SIG-M5 (cell line): ENCODE measurements at places on chromosomes 1 and 21.

DNA sequence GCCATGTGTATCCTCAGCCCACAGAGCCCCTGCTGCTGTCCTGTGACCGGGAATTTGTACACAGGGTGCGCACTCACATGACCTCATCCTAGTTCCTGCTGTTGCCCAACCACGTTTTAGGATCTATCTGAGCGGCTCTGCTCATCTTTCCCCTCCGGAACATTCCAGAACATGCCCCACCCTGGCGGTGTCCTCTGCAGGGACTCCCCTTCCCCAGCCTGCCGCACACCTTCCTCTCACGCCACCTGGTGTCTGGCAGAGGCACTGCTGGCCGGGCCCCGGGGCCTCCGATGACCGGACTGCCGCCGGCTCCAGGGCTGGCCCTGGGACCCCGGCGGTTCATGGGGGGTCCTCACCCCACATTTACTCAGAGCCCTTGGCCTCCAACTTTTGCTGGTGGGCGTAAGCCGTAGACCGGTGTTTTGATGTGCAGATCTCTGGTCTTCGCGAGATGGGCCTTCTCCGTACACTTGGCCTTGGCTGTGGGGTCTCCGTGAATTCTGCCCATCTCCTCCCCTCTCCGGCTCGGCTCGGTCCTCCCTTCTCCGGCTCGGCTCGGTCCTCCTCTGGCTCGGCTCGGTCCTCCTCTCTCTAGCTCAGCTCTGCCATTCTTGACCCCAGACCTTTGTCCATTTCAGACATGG lies 29.5 kb downstream of the ARHGEF16 start:
- no peak for DNase-seq

DNA sequence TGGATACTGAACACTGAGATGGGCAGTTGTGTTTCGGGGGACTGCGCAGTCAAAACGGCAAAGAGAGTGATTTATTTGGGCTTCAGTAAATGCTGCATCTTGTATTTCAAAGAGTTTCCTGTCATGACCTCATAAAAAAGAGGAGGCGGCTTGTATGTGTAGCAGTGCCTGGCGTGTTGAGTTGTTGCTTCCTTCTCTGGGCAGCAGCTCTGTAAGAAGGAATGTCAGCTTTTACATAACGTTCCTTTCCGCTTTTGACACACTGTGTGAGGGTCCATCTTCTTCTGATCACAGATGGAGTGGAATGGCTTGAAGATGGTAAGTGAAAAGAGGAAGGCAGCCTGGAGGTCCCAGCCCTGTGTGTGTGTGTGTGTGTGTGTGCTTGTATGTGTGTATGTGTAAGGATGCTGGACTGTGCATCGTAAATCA lies 941 bp downstream of the ELAVL4 start:
- DNase-seq, result no peak

- no peak for DNase-seq
These were observed 793.8 kb downstream of the PLA2G4A start for GRCh38 chr1:187622545-187622944.

DNA sequence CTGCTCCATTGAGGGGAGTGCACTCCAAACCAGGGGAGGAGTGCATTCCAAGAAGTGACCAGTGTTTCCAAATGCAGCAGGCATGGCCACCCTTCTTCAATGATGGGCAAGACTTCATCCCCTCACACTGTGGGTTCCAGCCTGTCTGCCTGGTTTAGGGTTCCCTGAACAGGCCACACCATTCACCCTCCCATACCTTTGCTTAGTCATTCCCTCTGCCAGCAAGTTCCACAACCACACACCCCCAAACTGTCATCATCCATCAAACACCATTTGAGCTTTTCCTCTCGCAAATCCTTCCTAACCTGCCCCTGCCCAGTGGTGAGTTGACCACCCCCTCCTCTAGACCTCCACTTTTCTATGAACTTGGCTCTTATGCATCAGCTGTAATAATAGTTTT lies 116.0 kb downstream of the PLPP3 start:
- DNase-seq, result no peak

DNA sequence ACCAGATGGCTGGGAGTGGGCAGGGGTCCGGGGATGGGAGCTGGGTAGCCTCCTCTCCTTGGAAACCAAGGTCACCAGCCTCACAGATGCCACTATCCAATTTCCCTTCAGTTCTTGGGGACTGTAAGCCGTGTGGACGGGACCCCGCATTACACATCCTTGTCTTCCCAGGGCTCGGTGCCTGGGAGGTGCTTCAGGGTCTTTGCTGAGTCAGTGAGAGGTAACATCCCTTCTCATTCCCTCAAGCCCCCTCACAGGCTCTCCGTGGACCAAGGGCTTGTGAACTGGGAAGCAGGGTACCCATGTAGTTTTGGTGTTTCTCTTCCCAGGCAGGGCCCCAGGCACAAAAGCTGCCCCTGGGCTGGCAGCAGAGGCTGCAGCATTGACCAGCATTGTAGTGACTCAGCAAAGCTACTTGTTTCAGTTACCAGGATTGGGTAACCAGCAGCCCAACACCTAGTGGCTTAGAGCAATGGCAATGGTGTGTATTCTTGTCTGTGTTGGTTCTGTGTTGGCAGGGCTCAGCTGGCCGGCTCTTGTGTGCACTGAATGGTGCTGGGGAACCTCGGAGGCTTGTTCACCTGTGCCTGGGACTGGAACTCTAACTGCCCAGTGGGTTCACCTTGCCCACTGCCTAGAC lies 24.6 kb upstream of the PCBP3 start:
- DNase-seq, result no peak

DNA sequence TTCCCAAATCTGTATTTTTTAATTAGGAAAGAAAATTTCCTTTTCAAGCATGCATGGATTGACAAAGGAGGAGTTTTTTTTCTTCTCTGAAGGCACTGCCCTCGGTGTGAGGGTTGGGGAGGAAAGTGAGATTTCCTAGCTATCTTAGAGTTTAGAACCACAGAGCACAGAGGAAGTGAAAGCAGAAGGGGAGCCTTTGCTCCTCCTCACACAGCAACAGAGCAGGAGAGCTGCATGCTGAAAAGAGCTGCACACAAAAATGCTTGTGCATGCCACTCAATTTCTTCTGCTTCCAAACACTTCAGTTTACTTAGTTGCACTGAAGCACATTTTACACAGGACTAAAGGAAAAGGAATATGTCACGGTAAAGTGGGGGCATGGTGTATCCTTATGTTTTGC lies 308.1 kb downstream of the GPATCH2 start:
- DNase-seq, result no peak

GRCh38 chr1:209326831-209327230 lies 256.7 kb upstream of the CAMK1G start:
- no peak for DNase-seq

GRCh38 chr1:19495799-19496526 lies 10.6 kb upstream of the CAPZB start:
- DNase-seq, result no peak

DNA sequence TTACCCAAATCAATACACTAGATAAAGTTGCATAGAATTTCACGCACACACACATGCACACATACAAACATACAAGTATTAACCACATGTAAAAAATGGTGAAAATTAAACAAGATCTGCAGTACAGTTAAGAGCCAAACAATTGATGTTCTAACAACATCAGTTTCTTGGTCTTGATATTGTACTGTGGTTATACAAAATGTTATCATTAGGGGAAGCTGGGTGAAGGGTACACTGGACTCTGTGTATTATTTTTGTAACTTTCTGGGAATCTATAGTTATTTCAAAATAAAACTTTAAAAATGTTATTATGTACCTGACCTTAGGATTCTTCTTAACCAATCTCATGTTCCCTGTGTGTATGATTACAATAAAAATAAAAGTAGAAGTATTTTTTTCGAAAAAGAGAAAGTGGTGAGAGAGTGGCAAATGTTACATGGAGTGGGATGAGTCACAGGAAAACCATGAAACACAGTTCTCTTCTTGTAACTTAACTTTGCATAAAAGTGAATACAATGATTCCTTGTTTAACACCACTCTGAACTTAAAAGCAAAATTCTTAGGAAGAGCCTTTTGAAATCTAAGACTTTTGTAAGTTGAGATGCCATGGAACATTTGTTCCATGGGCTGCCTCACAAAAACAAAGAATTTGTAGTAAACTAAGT lies 101.6 kb upstream of the RUNX1 start:
- DNase-seq, result no peak

DNA sequence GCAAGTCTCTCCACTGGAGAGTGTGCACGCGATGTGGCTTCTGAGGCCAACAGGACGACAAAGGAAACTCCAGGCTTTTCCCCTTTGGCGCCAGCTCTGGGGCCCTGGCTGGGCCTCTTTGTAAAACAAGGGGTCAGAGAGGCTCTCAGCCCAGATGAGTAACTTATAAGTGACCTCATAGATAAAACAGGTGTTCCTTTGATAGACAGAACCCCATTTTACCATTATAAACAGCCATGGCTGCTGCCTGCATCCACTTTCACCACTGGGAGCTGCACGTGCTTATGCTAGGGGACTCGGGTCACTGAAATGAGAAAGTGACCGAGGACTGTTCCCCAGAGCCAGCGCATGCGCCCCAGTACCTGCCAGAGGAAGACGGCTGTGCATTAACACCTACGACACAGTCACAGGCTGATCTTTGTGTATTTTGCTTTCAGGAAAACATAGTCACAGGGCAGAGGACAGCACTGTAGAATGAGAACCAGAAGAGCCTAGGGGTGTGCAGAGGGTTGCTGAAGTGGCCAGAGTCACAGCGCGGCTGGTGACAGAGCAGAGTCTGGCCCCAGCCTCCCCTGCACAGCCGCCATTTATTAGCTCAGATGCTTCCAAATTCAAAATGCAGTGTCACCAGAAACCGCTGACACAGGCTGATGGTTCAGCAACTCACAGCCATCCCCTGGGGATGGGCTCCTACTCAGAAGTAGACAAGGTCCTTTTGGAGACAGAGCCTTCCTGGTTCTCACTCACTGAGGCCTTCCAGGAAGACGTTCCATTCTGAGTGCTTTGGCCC lies 12.7 kb downstream of the RNF207 start:
- no peak for DNase-seq

GRCh38 chr21:46203203-46203600 lies 18.9 kb upstream of the SPATC1L start:
- no peak for DNase-seq

DNA sequence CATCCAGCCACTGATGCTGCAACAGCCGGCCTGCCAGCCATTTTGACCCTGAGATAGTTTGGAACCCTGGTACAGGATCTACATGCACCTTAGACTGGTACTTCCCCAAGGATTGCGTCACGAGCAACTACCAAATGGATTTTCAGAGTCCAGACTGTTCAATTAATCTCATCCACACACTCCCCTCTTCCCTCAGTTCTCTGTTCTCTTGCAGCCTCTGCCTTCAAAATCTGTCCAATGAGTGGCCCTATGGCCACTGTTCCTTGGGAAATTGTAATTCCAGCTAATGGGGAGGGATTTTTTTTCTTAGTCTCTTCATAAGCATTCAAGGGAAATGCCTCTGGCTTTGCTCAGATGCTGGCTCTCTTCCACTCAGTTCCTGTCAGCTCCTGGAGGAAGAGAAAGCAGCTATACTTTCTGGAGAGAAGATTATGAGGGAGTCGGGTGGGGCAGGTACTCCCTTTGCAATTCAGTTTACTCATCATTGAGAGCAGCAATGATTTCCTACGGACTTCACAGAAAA lies 19.8 kb upstream of the UAP1 start:
- DNase-seq, result no peak

GRCh38 chr1:55257958-55258357 lies 42.8 kb upstream of the USP24 start:
- no peak for DNase-seq

- no peak for DNase-seq
These were observed 15.8 kb downstream of the CAMK2N1 start for GRCh38 chr1:20470194-20470593.

GRCh38 chr1:171801487-171801891 lies 20.0 kb downstream of the METTL13 start:
- no peak for DNase-seq

- no peak for DNase-seq
These were observed 220.4 kb upstream of the CAMK1G start for GRCh38 chr1:209363112-209363511.

DNA sequence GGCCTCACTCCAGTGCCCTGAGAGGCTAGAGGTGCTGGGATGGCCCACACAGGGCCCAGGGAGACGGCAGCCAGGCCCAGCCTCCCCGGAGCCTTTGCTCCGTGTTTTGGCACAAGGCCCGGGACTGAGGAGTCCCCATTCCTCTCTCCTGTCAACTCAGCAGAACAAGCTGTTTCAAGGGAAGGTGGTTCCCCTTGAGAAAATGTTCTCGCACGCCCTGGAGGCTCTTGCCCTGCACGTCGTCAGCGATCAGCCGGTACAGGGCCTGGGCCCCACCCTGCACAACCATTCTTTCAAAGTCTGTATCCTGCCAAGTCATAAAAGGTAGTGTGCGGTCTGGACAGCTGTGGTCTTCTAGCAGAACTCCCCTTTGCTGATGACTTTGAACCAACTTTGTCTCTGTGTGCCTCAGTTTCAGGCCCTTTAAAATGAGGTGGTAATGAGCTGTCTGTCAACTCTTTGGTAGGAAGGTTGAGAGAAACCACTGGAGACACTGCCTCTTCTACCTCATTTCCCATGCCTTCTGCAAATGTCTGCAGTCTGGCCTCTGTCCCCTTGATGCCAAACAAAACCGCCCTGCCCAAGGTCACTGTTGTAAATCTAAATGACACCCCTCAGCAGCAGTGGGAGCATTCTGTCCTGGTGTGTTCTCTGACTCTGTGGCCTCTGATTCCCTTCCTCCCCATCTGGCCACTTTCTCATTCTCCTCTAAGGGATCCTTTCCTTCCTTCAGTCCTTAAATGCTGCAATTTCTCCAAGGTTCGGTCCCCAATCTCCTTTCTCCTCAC lies 138.6 kb upstream of the JUN start:
- no peak for DNase-seq

DNA sequence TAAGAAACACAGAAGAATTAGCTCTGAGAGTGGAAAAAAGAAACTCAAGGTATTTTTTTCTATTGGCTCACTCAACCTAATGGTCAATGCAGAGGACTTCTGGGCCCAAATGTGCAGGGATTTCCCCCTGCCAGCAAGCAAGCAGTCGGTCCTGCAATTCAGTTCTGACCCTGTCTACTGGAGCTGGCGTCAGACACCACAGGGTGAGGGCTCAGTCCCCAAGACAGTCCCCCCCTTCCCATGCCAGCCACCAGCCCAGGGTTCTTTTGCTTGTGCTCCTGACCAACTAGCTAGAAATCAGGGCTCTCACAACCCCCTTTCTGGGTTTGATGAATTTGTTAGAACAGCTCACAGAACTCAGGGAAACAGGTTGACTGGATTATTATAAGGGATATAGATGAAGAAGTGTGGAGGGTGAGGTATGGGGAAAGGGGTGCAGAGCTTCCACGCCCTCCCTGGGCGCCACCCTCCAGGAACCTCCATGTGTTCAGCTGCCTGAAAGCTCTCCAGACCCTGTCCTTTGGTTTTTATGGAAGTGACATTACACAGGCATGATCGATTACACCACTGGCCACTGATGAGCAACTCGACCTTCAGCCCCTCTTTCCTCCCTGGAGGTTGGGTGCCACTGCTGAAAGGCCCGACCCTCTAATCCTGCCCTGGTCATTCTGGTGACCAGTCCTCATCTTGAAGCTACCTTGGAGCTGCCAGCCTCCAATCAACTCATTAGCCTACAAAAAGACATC lies 22.5 kb upstream of the PWP2 start:
- DNase-seq, result no peak

DNA sequence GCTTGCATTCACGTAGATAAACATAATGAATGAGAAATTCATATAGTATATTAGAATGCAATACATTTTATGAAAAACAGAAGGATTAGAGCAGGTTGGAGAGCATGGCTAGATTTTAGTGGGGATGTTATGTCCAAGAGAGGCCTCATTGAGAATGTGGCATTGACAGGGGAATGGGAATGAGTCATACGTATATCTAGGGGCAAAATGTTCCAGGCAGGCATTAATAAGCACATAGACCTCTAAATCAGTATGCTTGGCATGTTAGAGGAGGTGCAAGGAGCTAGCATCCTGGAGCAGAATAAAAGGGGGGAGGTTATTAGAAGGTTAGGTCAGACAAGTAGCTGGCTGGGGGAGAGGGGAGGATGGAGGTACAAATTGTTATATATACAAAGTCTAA lies 93.0 kb downstream of the USH2A start:
- DNase-seq, result no peak
